ENCODE measurements at places on chromosomes 2 and 18.

- DNase-seq: no peak
These were observed 1207.8 kb upstream of the FAM98A start for GRCh38 chr2:34806891-34807290.

- no peak for DNase-seq
These were observed 956 bp downstream of the ESPNL start for GRCh38 chr2:238100821-238101771.

DNA sequence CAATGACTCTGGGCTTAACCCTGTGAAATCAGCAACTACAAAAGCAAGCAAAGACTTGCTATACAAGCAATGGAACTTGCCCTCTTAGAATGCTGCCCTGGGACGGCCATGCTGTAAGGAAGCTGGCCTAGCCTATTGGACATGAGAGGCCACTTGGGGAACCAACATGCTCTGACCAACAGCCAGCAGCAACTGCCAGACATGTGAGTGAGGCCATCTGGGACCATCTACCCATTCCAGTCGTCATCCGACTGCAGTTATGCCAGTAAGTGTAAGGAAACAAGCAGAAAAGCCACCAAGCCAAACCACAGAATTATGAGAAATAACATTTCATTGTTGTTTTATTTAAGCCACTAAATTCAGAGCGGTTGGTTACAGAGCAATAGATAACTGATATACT, 40.9 kb downstream of the CLASP1 start:
- no peak for DNase-seq

- DNase-seq: no peak
These were observed 58.9 kb upstream of the TEX51 start for GRCh38 chr2:126839796-126840195.

DNA sequence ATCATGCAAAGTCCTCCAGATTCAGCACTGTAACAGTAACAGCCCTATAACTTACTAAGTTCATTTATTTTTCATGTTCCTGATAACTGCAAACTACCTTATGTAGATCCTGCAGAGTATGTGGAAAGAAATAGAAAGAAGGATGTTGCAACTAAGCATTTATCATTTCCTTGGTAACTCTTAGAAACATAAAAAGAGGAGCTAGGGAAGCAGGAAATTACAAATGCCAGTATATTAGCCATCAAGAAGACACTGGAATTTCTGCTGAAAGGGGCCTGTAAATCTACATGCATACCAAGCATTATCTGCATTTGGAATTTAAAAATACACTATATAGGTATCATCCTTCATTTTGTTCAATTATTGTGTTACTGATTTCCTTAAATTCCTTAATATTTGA, 66.8 kb downstream of the PDE11A start:
- DNase-seq: no peak

DNA sequence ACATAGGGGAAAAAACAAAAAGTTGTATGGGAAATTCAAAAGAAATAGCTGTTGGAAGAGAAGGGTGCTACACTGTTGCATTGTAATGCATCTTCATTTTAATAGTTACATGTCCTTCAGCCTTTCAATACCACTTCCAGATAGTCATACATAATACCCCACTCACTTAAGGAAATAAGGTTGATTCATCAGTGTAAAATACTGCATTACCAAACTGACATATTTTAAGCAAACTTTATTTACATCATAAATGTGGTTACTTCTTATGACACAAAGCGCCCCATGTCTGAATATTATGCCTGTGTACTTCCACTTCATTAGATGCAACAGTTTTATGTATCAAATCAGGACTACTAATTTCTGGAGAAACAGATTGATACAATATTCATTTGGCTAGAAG, 4.5 kb downstream of the RBMS1 start:
- no peak for DNase-seq

DNA sequence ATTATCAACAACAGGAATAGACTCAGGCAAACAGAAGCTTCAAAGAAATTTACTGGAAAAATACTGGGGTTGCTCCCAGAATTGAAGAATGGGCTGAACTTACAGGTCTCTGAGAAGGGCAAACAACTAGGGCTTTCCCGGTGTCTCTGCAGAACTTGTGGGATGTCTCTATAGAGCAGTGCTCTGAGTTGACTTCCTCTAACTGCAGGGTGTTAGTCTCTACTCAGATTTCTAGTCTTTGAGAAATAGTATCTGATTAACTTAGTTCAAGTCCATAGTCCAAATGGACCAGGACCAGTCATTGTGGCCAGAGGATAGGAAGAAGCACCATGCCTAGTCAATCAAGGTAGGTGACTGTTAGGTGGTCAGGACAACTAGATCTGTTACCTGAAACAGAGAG, 45.8 kb downstream of the LIMS1 start:
- no peak for DNase-seq

DNA sequence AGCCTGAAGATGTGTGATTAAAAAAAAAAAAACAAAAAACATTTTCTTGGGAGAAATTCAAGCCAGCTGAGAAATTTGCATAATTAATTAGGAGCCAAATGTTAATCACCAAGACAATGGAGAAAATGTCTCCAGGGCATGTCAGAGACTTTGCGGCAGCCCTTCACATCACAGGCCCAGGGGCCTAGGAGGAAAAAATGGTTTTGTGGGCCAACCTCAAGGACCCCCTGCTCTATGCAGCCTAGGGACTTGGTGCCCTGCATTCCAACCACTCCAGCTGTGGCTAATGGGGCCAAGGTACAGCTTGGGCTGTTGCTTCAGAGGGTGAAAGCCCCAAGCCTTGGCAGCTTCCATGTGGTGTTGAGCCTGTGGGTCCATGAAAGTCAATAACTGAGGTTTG, 241.9 kb upstream of the THUMPD2 start:
- no peak for DNase-seq

- no peak for DNase-seq
These were observed 17.3 kb upstream of the ESPNL start for GRCh38 chr2:238082827-238083226.

- no peak for DNase-seq
These were observed 3.1 kb upstream of the FAM171B start for GRCh38 chr2:186690786-186691185.

GRCh38 chr2:199228887-199229819, 228.6 kb downstream of the SATB2 start:
- DNase-seq: no peak

DNA sequence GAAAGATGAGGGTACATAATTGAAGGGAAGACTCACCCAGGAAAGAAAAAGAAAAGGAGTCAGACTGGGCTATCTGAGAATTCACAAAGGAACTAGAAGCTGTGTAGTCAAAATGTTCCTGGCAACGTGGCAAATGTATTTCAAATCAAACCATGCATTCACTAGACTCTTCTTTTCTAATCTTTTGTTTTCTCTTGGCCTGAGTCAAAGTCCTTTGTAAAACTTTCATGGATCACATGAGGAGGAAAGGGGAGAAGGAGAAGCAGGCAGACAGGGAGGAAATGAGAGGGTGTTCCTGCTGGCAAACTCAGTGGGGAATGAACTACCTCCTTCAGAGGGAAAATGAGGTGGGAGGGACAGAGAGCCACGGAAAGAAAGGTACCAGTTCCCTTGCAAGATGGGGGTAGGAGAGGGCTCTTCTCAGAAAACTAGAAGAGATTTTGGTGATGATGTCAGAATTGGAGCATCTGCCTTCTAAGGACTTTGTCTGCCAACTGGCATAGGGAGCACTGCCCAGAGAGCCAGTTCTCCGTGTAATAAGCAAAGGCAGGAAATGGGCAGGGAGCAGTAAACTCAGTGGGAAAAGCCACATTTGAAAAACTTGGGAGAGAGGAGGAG, 51.4 kb downstream of the SLC8A1 start:
- no peak for DNase-seq

DNA sequence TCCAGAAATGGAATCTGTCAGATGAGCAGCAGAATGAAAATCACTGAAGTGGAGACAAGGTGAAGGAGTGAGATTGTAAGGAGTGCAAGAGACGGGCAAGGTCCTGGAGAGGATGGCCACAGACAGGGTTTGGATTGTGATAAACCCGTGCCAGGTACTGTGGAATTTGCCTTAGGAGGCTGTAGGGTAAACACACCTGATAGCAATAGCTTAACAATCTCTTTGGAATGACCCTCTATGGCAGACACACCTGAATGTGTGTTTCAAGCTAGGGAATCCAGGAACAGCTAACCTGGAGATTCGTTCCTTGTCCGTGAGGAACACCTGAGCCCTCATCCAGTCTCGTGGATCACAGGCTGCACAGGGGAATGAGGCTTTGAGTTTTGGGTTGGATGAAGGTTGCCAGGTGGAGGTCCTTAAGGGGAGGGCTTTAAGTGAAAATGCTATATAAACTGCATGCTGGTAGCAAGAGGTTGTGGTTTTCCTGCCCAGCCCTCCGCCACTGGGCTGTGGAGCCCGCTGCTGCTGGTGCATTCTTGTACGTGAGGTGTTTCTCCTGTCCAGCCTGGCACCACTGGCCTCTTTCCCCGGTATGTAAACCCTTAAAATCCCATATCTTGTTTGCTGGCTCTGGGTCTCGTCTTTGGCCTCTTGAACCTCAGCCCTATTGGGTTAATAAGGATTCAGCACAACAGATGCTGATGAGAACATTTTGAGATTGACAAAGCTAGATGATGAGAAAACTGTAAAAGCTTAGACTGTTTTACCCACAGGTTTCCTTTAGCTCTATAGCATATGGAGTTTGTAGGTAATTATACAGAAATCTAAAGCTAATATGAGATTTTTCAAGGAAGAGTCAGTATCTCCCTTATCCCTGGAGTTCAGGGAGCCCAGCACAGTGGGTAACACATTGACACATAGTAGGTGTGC, 117.9 kb downstream of the ARHGAP15 start:
- peak; percentile 12 for DNase-seq

DNA sequence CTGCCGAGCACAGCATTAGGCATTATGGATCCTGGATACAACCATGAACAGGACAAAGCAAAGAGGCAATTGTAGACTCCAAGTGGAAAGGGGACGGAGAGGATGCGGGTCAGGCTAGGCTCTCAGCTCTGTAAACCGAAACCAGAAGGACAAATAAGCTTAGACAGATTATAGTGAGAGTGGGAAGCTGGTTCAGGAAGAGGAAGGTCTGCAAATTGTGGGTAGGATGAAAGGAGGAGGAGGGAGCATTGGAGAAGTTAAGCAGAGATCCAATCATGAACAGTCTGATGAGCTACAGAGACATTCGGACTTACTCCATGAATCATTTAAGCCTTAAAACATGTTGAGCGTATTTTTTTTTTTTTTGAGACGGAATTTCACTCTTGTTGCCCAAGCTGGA, 3.0 kb downstream of the MSH6 start:
- DNase-seq: no peak

- no peak for DNase-seq
These were observed 670.6 kb downstream of the BCL11A start for GRCh38 chr2:59882822-59883221.

DNA sequence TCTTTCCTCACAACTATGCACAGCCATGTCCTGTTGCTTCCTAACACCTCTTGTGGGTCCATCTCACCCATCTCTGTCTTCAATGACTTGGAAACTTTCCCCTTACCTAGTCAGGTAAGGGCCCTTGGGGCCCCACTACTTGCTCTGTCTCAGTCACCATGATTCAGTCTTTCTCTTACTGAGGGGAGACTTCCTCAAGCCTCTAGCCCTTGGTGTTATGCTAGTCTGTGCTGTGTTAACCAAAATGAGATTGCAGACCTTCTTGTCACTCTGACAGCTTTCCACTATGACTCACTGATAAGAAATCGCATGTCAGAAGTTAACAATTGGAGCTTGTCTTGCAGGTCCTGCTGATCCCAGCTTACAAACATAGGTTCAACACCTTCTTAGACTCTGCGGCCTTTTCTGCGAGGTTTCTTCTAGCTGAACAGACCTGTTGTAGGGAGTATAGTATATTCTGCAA, 65.3 kb downstream of the WDR75 start:
- DNase-seq: no peak

DNA sequence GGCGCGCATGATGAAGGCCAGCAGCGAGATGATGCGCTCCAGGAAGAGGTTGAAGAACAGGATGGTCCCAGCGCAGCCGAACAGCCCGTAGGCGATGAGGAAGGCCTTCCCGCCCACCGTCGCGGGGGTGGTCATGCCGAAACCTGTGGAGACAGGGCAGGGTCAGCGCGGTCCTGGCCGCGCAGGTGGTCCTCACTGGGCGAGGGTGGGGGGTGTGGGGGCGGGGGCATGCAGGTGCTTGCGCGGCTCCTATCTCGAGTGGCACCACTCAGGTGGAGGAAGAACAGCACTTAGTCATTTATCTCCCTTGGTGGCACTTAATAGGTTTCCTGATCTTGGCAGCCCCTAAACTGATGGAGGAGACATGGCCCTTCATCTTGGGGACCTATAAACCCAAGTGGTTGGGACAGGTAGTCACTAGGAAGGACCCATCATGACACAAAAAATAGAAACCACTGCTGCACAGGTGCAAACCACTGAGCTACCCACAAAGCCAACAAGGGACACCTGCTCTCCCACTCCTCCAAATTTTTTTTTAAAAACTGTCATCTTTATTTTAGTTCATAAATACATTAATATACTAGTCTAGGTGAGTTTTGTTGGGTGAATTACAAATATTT, 118.8 kb downstream of the MSH2 start:
- no peak for DNase-seq

DNA sequence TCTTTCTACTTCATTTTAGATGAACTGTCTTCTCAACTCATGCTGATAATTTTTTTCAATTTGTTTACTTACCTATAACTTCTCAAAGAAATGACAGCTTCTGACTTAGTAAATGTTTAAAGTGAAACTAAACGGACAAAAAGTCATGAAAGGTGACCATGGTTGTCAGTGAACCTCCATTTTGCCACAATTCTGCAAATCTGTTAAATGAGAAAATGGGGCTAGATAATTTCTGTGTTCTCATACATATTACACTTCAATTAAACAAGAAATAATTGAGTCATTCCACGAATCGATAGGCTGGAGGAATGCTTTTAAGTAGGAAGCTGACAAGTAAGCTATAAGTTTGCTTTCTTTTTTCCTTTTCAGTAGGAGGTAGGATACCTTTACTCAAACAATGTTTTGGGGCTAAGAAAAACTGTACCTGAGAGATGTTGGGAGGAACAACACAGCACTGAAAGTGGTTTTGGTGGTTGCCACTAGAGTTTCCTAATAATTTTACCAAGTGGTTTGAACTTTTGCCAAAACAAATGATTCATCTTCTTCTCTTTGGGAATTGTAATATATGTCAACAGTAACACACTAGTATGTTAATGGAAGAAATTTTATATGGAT, 17.1 kb downstream of the DYNAP start:
- no peak for DNase-seq

DNA sequence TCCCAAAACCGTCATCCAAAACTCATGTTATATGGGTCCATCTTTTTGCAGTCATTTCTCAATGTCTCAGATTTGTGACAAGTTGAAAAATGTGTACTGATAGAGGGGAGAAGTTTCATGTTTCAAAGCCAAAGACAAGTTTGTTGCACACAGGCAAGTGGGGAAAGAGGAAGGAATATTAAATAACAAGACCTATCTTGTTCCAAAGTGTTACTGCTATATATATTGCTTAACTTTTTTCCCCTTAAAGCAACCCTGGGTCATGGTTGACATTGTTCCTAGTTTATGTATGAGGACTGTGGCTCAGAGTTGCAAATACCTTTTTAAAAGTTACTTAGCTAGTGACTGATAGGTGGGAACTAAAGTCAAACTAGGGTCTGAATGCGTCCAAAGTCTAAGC, 1.7 kb downstream of the ITGA4 start:
- no peak for DNase-seq

- DNase-seq: no peak
These were observed 262.6 kb upstream of the DDX18 start for GRCh38 chr2:117551858-117552257.

Data from CD4-positive, alpha-beta T cell treated with Interferon gamma for 1 hour (primary cell).